Ascending aorta (tissue), 2 donors: ENCODE measurements at places on chromosomes 11 and 22. TPM values are rescaled to one million over a fixed set of nuclear protein-coding genes. Genes with fewer than 3 reads are reported as not detected.

MICAL3 gene
- 36.9 TPM for total RNA-seq

GRCh38 chr11:95653099-95653498 lies 136.5 kb downstream of the FAM76B start:
- DNase-seq = no peak
- no peak overlapping the region for H3K4me3 ChIP-seq
- H3K4me1 ChIP-seq = peaks cover 7% of the 10 kb centered on the region
- no peak overlapping the region for H3K27ac ChIP-seq

- H3K27ac ChIP-seq = no peak overlapping the region
- H3K4me3 ChIP-seq = no peak overlapping the region
- no peaks in the 10 kb centered on the region for H3K36me3 ChIP-seq
- DNase-seq = no peak
- H3K27me3 ChIP-seq = no peaks in the 10 kb centered on the region
Measured at GRCh38 chr11:76762356-76762752, 20.8 kb upstream of the TSKU start.

GRCh38 chr22:45180146-45180679 lies 16.5 kb downstream of the NUP50 start:
- H3K4me1 ChIP-seq = no peaks in the 10 kb centered on the region
- H3K4me3 ChIP-seq = no peak overlapping the region
- no peaks in the 10 kb centered on the region for H3K27me3 ChIP-seq
- no peak for DNase-seq

- no peak for DNase-seq
- H3K4me3 ChIP-seq = no peak overlapping the region
- peak overlapping the region; percentile 100 for H3K27ac ChIP-seq
- H3K36me3 ChIP-seq = peaks cover 56% of the 10 kb centered on the region
- H3K27me3 ChIP-seq = no peaks in the 10 kb centered on the region
Measured at GRCh38 chr22:46103664-46104063, 46.7 kb upstream of the PPARA start.

DNA sequence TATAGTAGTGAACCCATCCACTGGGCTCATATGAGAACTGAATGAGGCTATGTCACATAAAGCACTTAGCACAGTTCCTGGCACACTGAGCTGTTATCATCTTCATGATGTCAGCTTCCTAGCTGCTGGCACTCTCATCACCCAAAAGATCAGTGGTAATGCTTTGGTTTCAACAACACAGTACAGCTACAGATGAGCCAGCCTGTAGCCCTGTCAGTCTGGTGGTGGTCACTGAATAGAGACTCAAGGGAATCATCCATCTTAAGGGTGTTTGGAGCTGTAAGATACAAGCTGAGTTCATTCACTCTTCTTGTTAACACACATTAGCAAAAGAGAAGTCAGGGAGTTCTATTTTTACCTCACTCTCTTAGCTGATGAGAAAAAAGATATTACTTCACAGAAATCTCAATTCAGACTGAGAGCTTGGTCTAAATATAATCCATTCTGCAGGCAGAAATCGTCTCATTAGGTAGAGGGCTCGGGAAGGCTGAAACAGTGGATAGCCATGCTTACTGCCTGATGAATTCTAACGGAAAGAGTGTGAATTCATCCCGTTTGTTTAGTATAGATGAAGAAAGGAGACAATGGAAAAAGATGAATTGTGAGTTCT lies 6.3 kb upstream of the SLC1A2 start:
- no peaks in the 10 kb centered on the region for H3K27me3 ChIP-seq
- H3K4me3 ChIP-seq = no peak overlapping the region
- no peaks in the 10 kb centered on the region for H3K36me3 ChIP-seq
- peaks cover 16% of the 10 kb centered on the region for H3K4me1 ChIP-seq

DNA sequence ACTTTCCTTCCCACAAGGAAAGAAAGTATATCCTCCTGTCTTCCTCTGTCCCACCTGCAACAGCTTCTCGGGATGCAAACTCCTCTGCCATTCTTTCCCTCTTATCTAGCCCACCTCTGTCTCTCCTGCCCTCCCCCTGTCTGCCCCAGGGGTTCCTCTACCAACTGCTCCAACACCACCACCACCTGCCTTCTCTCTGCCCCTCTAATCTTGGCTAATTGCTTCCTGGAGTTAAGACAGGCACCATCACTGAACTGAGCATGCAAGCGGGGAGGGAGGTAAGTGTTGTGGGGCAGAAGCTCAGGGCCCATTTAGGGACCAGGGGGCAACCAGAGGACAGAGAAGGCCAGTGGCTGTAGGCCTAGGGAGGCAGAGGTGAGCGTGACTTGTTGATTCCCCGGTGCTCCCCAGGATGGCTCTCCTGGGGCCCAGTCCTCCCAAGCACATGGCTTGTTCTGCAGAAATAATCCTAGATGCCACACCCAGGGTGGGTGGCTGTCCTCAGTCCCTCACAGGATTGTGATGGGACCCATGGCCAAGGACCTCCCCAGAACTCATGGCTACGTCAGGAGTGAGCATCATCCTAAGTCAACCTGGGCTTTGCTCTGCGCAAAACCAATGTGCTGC lies 111.1 kb downstream of the TP53I11 start:
- H3K27ac ChIP-seq = no peak overlapping the region
- DNase-seq = no peak
- no peak overlapping the region for H3K4me3 ChIP-seq
- no peaks in the 10 kb centered on the region for H3K27me3 ChIP-seq

- no peaks in the 10 kb centered on the region for H3K4me1 ChIP-seq
- H3K4me3 ChIP-seq = no peak overlapping the region
- H3K27ac ChIP-seq = no peak overlapping the region
- H3K27me3 ChIP-seq = no peaks in the 10 kb centered on the region
- H3K36me3 ChIP-seq = no peaks in the 10 kb centered on the region
Measured at GRCh38 chr22:28171712-28172111, 252.7 kb upstream of the PITPNB start.

GRCh38 chr11:75191330-75191717 lies 40.4 kb downstream of the SLCO2B1 start:
- no peaks in the 10 kb centered on the region for H3K36me3 ChIP-seq
- H3K27me3 ChIP-seq = no peaks in the 10 kb centered on the region
- DNase-seq = no peak
- no peaks in the 10 kb centered on the region for H3K4me1 ChIP-seq
- no peak overlapping the region for H3K4me3 ChIP-seq

AQP11 gene
- 0.64 TPM for total RNA-seq

DNA sequence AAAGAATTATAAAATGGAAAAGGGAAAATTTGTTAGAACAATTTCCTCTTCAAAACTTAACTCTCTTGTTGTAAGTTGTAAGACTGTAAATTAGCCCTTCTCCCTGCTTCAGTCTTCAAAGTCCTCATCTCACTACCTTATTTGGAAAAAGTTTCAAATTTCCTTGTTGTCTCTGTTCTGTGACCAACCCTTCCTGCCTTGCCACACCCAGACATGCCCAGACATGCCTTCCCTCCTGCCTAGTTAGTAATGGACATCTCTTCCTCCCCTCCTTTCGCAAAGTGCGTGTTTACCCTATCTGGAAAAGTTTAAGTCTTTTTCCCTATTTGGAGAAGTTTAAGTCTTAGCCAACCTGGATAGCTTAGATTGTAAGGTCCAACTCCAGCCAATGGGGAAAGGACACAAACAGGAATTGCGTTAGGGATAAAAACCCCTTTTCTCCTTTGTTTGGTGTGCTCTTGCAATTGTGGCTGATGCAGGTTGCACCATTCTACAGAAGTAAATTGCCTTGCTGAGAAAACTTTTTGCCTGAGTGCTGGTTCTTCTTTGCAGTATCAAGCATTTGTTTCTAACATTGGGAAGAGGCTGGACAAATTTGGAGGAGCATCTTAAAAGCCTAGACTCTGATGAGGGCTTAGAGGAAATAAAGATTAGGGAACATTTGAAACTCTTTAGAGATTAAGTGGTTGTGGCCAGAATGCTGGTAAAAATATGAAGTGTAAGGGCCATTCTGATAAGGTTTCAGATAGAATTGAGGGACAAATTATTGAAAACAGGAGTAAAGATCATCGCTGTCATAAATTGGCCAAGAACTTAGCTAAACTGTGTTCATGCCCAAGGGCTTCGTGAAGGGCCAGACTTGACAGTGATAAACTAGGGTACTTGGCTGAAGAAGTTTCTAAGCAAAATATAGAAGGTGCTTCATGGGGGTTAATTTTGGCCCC lies 15.4 kb downstream of the OR52K2 start:
- H3K36me3 ChIP-seq = no peaks in the 10 kb centered on the region
- H3K4me3 ChIP-seq = no peak overlapping the region
- no peaks in the 10 kb centered on the region for H3K27me3 ChIP-seq

DNA sequence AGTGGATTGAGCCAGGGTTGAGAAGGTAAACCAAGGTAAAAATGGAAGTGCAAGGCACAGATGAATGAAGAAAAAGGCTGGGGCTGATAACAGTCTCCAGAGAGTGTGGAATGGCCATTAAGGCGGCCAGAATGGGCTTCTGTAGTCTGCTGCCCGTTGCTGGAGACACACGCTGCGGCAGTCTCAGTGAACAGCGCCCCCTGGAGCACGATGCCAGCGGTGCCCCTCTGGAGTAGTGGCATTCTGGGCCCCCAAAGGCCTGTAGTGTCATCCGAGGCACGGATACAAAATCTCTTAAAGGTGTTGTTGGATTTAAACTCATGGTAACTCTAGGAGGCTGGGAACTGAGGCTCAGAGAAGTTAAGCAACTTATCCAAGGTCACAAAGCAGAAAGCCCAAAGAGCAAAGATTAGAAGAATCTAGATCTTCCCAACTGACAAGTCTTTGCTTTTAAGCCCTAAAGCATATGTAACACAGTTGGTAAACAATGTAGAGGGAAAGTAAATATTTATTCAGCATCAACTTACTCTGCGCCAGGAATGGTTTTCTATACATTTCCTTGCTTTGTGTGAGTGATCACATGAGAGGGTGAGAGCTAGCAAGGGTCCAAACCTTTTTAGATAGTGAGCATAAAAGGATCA lies 18.2 kb downstream of the KCNJ1 start:
- H3K36me3 ChIP-seq = no peaks in the 10 kb centered on the region
- H3K4me3 ChIP-seq = no peak overlapping the region
- DNase-seq = no peak

TMX2 gene
- 65.3 TPM for total RNA-seq

KCNJ1 gene
- not detected for total RNA-seq

DNA sequence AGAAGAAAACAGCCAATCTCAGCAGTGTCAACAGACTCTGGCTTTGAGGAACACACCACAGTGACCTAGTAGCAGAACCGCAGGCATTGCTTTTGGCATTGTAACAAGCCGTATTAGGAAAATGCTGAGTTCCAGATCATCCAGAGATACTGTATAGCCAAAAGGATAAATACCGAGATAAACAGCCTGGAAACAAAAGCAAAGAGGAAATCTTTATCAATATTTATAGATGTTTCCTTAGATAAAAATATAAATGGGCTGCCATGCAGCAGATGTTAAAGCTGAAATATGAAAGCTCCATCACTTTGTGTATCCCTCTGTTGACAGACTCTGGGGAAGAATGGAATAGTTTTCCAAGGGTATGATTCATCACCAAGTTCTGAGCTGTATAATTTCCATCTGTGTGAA lies 98.9 kb upstream of the TP53AIP1 start:
- H3K27me3 ChIP-seq = no peaks in the 10 kb centered on the region
- H3K4me3 ChIP-seq = no peak overlapping the region
- no peaks in the 10 kb centered on the region for H3K36me3 ChIP-seq
- H3K27ac ChIP-seq = no peak overlapping the region

MPZL3 gene
- 0.21 TPM for total RNA-seq
